ENCODE measurements at places on chromosomes 3 and 15.

DNA sequence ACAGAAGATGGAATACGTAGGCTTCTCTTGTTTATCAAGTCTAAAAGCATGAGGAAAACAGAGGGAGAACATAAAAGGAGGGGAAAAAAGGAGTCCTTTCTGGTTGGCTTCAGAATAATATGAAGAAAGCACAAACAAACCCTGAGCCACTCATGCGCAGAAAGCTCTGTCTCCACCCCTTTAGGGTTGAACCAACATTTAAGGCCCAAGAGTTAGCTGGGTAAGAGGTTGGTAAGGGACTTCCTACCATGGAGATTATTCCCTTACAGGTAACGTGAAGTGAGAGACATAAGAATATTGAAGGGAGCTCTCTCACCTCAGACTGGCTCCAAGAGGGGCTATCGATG lies 145.3 kb downstream of the RORA start:
- DNase-seq: no peak

GRCh38 chr15:98387866-98388265 lies 260.5 kb upstream of the IGF1R start:
- DNase-seq: no peak

- no peak for DNase-seq
These were observed 176.1 kb upstream of the RGMA start for GRCh38 chr15:93265111-93265556.

GRCh38 chr15:70810916-70811578 lies 42.9 kb downstream of the LARP6 start:
- no peak for DNase-seq

GRCh38 chr3:64739971-64740631 lies 52.3 kb upstream of the ADAMTS9 start:
- no peak for DNase-seq

DNA sequence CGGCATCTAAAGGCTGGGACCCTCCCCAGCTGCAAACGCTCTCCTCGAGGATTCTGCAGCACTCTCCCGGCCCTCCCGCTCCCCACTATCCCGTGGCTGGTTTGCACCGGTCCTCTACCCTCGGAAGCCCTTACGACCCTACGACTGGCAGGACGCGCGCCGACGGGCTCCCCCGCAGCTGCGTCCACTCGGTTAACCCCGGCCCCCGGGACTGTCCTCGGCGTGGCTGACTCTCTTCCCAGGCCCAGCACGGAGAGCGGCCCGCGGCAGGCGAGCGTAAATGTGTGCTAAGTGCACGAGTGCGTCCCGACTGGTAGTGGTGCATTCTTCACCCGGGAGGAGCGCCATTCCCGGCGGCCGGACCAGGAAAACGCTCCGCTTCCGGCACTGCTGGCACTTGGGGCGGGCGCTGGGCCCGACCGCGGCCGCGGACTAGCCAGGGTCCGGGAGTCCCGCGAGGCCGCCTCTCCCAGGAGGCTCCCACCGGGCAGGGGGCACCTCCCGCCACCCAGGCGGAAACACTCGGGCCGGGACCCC lies 508 bp downstream of the GORASP1 start:
- DNase-seq: peak; percentile 75

DNA sequence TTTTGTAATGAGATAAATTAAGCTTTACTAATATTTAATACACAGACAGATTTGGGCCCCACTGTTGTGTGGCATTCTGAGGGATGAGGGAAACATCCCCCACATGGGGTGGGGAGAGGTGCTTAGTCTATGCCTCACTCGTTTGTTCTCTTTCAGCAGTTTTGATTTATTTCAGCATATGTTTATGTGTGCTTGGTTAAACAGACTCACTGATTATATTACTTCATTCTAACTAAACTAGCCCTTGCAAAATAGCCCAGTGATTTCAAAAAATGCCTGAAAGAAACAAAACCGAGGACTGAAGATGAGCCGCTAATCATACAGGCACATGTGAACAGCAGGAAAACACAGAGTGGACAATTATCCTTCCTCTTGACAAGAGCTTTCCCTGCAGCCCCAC lies 27.2 kb downstream of the TNFAIP8L3 start:
- no peak for DNase-seq

DNA sequence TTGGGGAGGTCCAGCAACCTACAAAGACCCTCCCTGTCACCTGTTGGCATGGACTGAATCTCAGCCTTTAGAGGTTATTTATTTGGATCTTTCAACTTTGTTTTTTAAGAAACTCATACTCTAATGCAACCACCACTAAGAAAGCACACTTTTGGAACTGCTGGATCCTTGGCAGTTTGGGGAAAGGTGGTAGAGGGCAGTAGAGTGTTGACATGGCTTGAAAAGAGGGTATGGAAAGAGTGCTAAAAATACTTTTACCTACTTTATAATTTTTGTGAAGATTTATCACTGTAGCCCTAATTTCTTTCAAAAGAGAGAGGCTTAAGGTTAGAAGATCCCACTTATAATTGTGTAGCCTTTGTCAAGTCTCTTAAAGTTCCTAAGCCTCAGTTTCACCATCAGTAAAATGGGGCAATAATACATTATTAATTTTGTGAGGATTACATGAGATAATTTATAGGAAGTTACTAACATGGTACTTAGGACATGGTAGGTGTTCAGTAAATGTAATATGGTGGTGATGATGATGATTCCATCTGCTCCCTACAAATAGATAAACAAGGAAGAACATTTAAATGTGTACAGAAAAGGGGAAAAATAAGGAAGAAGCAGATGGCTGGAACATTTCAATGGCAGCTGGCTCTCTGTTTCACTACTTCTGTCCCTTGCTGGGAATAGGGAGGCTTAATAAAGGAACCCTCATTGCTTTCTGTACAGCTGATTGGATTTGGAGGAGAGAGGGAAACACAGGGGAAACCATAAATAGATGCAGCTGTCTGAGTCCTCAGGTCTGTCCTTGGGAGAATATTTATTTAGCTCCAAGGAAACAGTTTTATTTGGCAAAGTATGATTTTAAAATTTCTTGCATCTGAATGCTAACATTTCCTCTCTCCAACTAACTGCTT lies 208.4 kb upstream of the ADAMTS9 start:
- DNase-seq: no peak

DNA sequence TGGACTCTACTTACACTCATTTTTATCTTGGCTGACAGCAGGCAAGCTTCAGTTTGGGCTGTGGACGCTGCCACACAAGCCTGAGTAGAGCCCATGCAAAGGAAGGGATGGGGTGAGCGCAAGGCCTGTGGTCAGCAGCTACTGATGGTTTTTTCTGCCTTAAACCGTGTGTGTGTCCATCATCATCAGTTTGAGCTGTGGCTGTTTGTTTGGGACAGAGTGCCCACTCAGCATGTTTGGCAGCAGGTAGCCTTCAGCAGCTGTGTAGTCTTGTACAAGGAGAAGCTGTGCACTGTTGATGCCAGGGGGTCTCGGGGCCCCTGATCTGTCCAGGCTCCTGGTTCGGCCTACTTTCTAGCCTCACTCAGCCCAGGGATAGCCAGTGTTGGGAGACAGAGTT lies 3.5 kb downstream of the RBM15B start:
- no peak for DNase-seq

- no peak for DNase-seq
These were observed 81.2 kb downstream of the ANP32A start for GRCh38 chr15:68739390-68740080.

DNA sequence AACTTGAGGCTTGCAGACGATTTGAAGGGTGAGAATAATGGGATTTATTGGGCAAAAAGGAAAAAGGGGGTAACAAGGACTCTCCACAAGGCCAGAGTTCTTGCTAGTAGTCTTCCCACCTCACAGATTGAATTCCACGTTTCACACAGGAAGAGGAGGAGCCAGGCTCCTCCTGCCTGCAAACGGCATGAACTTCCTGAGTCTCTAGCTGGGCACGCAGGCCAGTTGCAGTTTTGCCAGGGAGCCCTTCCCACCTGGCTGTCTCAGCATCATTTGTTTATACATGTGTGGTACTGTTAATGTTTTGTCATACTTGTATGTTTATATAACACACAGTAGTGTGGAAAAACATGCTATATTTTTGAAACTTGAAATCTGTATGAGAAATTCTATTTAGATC lies 155.0 kb downstream of the NLGN1 start:
- no peak for DNase-seq

DNA sequence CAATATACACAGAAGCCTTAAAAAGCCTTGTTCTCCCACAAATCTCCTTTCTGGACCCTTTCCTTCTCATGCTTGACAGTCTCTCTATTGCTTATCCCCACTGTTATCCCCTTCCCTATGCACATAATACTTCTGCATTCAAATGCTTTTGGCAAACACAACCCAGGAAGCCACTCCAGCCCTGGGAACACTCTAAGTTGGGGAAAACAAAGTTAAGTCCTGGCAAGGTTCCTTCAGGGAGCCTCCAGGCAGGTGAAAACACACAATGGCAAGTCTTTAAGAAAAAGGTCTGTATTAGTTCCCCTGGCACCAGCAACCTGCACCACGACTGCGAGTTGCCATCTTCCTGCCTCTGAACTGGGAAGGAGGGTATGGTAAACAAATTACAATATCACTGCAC lies 19.7 kb upstream of the GANC start:
- no peak for DNase-seq

- no peak for DNase-seq
These were observed 40.5 kb downstream of the SCN11A start for GRCh38 chr3:39011191-39011736.

DNA sequence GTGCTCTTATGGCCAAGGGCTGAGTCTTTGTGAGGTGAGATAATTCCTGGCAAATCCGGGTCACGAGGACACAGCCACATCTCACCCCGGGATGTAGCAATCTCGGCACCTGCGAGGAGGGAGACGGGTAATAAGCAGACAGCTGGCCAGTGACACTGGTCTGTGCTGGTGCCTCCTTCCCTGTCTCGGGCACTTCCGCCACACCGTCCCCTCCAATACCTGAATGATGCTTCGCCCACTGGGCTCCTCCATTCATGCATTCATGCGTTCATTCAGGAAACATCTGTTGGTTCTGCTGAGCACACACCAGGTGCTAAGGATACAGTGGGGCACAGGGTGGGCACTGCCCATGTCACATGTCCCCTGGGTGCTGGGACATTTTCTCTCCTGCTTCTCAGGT lies 60.1 kb downstream of the ATP10A start:
- DNase-seq: no peak

DNA sequence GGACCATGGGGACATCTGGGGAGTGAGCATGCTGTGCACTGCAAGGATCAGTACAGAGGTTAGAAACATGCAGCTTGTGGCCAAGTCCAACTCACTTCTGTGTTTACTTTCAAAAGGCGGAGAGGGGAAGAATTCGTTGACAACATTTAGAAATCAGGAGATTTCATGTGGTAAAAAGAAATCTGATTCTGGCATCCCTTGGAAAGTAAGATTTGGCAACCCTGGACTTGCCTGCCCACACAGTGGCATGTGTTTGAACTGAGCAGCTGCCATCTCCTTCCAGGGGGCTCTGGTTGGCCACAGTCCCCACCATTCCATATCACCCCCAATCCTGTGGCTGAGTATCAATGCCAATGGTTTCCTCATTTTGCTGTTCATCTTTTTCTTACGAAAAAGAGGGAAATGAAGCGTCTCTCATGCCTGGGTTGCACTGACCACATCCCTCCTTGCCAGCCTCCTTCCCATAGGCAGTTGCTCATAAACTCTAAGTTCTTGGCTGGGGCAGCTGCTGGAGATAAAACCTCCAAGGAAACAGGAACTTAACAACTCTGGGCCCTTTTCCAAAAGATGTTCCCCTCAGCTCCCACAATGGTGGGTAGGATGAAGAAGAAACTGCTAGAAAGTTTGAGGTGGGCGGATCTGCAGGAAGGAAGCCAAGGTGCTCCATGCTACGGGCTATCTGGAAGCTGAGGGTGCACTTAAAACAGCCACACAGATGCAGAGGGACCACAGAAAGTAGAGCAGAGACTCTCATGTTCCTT lies 29.2 kb downstream of the SLC6A11 start:
- no peak for DNase-seq

GRCh38 chr3:146100825-146101444 lies 60.0 kb downstream of the PLOD2 start:
- DNase-seq: no peak

DNA sequence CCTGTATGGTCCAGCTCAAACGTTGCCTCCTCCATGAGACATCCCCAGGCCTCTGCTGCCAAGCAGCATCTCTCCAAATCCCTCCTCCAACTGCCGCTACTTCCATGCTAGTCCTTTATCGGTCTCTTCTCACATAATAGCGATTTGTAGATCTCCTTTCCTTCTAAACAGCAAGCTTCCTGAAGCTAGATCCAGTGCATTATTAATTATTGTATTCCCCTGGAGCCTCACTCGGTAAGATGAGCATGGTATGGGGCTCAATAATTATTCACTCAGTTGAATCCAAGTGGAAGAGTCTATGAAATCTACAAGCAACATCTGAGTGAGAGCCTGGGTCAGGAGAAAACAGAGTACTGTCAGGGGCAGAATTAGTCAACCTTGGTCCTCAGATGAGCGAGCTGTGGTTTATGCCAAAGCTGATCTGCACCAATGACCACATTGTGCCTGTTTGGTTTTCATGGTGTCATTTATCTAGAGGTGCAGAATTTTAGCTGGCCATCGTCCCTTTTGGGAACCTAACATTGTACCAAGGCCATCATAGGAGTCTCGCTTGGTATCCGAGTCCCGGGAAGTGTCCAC lies 93.8 kb upstream of the UBE2E1 start:
- no peak for DNase-seq

- no peak for DNase-seq
These were observed 54.8 kb downstream of the MSL2 start for GRCh38 chr3:136141291-136141785.

GRCh38 chr3:88198121-88198520 lies 48.4 kb downstream of the C3orf38 start:
- DNase-seq: no peak

GRCh38 chr15:68284616-68285258 lies 7.2 kb downstream of the FEM1B start:
- DNase-seq: no peak

GRCh38 chr3:45553469-45553974 lies 41.0 kb upstream of the LIMD1 start:
- peak; percentile 72 for DNase-seq

DNA sequence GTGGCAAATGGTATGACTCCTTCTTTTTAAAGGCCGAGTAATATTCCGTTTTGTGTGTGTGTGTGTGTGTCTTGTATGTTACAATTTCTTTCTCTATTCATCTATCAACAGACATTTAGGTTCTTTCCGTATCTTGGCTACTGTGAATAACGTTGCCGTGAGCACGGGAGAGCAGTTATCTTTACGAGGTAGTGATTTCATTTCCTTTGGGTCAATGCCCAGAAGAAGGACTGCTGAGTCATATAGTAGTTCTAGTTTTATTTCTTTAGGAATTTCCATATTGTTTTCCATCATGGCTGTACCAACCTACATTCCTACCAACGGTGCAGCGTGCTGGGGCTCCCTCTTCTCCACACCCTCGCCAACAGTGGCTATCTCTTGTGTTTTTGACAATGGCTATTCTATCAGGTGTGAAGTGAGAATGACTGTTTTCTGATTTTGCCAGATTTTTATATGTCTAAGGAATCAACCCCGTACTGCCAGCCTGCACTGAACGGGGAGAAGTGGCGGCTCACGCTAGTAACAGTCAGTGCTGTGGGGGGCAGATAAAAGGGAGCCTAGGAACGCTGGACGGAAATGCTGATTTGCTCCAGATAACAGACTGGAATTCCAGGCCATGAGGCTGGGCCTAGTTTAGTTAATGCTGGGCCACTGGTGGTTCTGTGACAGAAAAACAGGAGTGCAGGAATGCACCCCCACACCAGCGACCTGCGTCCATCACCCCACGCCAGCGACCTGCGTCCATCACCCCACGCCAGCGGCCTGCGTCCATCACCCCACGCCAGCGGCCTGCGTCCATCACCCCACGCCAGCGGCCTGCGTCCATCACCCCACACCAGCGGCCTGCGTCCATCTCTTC lies 168.1 kb downstream of the XXYLT1 start:
- DNase-seq: peak; percentile 40
